ENCODE measurements at places on chromosomes 12 and 14.

DNA sequence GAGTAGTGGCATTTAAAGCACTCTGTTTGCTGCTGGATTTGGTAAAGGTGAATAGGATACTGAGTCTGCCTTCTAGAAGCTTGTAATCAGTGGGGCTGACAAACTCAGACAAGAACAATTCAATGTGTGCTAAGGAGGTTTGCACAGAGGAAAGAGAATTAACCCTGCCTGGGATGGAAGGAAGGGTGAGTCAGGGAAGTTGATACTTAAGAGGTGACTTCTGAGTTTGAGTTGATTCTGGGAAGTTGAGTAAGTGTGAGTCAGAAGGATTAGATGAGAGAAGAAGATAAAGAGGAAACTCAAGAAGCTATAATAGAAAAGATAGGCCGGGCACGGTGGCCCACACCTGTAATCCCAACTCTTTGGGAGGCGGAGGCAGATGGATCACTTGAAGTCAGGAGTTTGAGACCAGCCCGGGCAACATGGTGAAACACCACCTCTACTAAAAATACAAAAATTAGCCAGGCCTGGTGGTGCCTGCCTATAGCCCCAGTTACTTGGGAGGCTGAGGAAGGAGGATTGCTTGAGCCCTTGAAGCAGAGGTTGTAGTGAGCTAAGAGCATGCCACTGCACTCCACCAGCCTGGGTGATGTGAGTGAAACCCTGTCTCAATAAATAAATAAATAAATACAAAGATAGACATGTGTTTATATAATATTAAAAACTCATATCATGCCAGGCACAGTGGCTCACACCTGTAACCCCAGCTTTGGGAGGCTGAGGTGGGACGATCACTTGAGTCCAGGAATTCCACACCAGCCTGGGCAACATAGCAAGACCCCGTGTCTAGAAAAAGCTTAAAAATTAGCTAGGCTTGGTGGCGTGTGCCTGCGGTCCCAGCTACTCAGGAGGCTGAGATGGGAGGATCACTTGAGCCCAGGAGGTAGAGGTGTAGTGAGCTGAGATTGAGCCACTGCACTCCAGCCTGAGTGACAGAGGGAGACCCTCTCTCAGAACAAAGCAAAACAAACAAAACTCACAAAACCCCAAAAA, 126.8 kb upstream of the CPM start:
- no peak for DNase-seq

DNA sequence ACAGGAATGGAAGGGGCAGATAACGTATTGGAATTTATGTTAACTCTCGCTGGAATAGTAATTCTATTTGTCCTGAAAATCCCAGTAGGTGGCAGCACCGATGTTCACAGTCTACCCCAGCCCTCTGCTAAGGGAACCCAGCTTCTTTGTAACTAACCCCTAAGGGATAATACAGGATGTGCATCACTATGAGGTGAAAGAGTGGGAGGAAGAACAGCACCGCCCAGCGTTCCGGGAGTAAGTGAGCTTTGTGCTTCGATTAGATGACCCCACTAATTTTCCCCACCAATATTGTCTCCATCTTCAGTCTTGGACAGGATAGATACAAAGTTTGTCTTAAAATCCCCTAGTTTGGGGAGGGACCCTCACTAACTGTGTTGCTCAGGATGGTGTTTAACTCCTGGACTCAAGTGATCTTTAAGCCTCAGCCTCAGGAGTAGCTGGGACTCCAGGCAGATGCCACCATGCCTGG, 2.7 kb downstream of the SLC2A3 start:
- DNase-seq: peak; percentile 78

- no peak for DNase-seq
These were observed 202.1 kb upstream of the PDZRN4 start for GRCh38 chr12:40986001-40986400.

- no peak for DNase-seq
These were observed 49.0 kb downstream of the LIMA1 start for GRCh38 chr12:50234347-50234746.

DNA sequence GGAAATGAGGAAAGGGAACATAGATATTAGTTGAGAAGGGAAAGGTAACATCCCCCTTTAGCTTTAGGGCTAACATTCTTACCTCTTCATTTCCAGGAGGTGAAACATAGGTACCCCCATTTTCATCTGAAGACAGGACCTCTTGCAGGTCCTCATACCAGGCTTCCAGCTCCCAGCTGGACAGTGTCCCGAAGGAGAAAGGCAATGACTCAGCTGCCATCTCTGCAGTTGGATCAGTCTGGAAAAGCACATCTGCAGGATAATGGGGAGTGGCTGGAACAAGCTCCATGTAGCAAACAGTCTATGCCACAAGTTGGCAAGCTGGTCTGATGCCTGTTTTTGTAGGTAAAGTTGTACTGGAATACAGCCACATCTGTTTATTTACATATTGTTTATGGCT, 3.1 kb downstream of the DDIT3 start:
- DNase-seq: no peak

- DNase-seq: no peak
These were observed 93.9 kb upstream of the RASSF8 start for GRCh38 chr12:25864306-25865276.

DNA sequence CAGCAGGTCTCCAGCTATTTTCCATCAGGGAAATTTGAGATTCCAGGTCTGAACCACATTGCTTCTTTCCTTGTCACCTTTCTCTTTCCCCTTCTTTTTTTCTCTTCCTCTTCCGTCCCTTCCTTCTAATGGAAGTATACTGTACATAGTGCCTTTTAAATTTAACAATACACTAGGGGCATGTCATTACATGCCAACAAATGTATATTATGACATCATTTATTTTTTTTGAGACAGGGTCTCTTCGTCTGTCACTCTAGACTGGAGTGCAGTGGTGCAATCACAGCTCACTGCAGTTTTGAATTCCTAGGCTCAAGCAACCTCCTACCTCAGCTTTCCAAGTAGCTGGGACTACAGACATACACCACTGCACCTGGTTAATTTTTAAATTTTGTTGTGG, 148.9 kb downstream of the SUDS3 start:
- no peak for DNase-seq

DNA sequence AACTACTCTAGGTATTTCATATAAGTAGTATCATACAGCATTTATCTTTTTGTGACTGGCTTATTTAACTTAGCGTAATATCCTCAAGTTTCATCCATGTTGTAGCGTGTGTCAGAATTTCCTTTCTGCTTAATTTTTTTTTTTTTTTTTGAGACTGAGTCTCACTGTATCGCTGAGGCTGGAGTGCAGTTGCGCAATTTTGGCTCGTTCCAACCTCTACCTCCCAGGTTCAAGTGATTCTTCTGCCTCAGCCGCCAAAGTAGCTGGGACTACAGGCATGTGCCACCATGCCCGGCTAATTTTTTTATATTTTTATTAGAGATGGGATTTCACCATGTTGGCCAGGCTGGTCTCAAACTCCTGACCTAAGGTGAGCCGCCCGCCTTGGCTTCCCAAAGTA, 28.9 kb downstream of the PNMA1 start:
- DNase-seq: no peak

GRCh38 chr12:66453844-66454243, 151.6 kb downstream of the HELB start:
- no peak for DNase-seq

DNA sequence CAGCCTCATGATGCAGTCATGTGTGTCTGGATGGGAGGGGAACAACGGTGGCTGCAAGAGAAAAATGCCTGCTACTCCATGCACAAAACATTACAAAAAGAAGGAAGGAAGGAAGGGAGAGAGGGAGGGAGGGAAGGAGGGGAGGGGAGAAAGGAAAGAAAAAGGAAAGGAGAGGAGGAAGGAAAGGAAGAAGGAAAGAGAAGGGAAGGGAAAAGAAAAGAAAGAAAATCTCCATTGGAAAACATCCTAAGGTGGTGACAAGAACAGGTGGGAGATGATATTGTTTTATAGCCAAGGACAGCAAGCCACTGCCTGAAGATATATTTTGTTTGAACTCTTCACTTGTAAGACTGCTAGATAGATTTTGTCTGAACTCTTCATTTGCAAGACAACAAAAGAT, 171.8 kb upstream of the EGLN3 start:
- DNase-seq: no peak

GRCh38 chr12:92118826-92119536, 26.7 kb downstream of the BTG1 start:
- no peak for DNase-seq

DNA sequence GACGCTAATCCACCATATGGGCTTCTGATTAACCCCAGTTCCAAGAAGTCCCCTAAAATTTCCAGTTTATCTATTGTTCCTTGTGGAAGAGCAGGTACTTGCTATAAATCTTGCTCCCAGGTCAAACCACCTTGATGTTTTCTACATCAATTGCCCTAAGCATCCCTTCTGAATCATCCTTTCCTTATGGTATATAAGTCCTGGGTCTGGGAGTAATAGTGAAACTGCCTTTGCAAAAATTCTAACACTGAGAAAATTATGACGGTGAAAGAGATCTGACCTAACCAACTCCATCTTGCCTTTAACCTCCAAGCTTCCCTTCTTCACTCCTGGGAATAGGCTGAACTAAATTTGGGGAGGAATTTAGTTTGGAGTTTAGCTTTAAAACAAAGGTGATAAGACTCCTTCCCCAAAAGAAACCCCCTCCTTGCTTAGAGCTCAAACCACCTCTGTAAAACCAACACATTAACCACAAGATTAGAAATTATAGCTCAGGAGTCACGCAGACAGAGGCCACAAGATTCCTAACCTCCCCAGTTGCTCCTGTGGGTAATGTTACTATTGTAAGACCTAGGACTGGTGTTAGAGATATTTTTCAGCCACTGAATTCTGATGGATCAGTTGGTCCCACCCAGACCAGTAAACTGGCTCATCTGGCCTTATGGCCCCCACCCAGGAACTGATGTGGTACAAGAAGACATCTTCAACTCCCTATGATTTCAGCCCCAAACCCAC, 33.8 kb upstream of the DTX1 start:
- DNase-seq: no peak

DNA sequence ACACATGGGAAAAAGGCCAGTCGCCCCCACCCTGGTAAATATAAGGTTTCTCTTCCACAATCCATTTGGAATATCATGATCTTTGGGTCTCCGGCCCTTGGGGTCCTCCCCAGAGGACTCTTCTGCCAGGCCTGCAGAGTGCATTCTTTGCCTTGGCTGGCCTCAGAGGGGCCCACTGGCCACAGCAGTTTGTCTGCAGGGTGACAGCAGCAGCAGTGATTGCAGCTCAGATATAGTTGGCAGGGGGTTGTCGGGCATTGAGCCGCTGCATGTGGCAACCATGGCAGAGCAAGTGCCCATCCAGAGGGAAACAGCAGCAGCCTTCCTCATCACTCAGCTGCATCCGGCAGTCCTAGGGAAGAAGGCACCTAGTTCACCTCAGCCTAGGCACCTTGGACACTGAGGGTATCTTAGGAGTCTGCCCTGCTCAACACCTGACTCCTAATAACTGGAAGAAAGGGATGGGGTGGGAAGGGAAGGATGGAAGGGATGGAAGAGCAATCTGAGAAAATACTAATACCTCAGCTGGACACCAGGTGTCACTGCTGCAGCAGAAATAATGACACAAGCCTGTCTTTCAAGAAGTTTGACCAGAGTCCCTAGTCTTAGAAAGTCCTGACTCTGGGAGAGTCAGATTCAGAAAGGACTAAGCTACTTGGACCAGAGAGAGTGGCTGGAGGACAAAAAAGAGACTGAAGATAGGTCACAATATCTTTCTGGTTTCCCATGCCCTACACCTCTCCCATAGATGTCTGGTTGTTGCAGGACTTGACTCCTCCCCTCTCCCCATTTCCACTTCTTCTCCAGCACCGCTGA, 8.9 kb downstream of the AJUBA start:
- DNase-seq: peak; percentile 40

- no peak for DNase-seq
These were observed 14.7 kb downstream of the GPR132 start for GRCh38 chr14:105050551-105050897.

GRCh38 chr12:56288705-56289387, 11.3 kb downstream of the CS start:
- no peak for DNase-seq

GRCh38 chr14:64944861-64945260, 2.3 kb upstream of the GPX2 start:
- no peak for DNase-seq
